CD4-positive, alpha-beta T cell treated with Interleukin-1 beta for 1 hour (primary cell): ENCODE measurements at places on chromosomes 13 and 19.

GRCh38 chr13:107217251-107217650 lies 649.3 kb upstream of the ARGLU1 start:
- no peak for DNase-seq

DNA sequence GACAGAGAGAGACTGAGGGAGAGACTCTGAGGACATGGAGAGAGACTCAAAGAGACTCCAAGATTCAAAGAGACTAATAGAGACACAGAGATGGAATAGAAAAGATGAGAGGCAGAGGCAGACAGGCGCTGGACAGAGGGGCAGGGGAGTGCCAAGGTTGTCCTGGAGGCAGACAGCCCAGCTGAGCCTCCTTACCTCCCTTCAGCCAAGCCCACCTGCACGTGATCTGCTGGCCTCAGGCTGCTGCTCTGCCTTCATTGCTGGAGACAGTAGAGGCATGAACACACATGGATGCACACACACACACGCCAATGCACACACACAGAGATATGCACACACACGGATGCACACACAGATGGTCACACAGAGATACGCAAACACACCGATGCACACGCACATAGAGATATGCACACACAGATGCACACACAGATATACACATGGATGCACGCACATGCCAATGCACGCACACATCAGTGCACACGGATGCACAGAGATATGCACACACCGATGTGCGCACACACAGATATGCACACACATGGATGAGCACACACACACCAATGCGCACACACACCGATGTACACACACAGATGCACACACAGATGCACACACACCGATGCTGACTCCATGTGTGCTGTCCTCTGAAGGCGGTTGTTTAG lies 3.3 kb upstream of the F10 start:
- no peak for DNase-seq

GRCh38 chr13:27960362-27961226 lies 8.5 kb downstream of the CDX2 start:
- DNase-seq: no peak

DNA sequence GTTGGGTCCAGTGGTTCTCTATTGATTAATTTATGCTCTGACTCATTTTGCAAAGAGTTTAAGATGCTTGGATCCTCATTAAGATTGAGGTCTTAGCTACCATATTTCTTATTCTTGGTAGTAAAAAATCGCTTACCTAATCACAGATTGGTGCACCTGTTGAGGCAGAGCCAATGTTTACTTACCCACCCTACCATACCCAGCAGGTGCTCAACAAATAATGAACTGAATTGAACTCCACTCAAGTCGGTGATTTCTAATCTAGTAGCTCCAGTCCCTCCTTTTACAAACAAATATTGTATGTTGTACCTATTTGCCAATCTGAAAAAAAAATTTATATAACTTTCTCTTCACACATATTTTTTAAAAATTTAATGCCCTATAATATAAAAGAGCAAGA lies 361.0 kb downstream of the FGF14 start:
- DNase-seq: no peak

DNA sequence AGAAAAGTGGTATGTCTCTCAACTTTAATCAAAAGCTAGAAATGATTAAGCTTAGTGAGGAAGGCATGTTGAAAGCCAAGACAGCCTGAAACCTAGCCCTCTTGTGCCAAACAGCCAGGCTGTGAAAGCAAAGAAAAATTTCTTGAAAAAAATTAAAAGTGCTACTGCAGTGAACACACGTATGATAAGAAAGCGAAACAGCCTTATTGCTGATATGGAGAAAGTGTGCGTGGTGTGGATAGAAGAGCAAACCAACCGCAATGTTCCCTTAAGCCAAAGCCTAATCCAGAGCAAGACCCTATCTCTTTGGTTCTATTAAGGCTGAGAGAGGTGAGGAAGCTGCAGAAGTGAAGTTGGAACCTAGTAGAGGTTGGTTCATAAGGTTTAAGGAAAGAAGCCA lies 96.4 kb downstream of the ZDHHC20 start:
- DNase-seq: no peak

DNA sequence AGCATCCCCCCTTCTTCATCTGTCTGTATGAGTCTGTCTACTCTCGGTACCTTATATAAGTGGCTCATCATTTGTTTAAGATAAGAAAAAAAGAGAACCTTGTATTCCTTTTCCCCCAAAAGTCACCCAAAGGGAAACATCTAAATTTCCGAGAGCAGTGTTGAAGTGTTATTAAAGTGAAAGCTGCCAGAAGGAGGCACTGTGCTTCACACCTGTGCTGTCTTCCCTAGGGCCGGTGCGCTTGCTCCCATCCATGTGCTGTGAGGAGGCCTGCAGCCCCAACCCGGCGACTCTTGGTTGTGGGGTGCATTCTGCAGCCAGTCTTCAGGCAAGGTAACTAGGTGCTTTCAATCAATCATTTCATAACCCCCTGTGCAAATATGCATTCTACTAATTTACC lies 97.5 kb downstream of the TNFRSF19 start:
- no peak for DNase-seq

DNA sequence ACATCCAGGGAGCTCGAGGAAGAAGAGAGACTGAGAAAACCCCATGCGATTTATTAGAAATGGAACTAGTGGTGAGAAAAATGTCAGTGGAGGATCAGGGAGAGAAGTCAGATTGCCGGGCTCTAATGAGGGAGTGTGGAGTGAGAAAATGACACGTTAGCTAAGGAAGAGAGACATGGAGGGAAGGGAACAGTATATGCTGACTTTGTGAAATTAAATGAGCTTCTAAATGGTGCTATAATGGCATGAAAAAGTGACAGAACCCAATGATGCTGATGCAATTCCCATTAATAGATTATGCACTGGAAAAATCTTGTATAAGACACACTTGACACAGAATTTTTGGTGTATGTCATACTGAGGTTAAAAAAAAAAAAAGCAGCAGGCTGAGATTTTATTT lies 112.6 kb downstream of the HSPH1 start:
- no peak for DNase-seq

DNA sequence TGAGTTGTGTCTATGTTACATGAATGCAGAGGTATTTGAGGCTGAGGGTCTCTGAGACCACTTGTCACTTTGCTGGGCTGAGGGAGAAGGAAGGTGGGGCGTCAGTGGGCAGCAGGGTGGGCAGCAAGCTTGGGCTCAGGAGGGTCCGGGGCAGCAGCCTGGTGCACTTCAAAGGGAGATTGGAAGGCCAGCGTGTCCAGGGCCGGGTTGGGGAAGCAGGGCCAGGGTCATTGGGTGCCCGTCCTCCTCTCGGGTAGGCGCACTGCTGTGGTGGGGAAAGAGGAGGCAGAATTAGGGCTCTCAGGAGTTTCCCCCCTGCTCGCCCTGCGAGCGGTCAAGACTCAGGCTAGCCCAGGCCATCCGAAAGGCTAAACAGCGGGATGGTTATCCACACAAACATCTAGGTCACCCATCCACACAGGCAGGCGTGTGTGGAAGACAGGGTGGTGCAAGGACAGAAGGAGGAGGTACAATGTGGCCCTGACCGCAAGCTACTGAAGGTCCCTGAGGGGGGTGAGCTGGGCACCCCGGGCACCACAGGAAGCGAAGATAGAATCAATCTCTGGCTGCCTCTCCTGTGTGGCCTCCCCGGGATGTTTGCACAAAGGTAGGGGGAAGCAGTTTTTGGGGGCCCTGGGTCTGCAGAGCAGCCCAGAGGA lies 37.7 kb downstream of the MYO9B start:
- DNase-seq: no peak

DNA sequence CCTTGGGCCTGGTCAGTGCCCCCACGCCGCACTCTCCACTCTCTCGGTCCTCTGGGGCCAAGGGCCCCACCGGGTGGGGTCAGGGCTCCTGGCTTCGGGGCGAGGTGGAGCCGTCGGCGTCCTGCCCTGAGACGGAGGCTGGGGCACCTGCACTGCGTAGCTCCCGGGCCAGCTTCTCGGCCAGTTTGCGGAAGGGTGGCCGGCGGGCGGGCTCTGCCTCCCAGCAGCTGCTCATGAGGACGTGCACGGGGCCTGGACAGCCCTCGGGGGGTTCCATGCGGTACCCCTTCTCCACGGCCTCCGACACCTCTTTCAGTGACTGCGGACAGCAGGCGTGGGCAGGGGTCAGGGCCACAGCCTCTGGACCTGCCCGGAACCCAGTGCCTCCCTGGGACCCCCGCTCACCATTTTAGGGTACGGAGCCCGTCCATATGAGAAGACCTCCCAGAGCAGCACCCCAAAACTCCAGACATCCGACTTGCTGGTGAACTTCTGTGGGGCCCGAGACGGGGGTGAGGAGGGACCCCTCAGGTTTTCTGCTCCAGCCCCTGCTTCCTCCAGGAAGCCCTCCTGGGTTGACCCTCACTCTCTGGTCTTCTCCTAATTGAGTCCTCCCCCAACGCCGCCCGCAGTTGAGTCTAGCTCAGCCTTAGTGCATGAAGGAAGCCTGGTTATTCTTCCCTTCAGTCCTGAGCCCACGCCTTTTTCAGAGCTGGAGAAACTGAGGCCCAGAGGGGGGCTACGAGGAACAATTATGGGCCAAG lies 6.3 kb upstream of the RAX2 start:
- DNase-seq: no peak

DNA sequence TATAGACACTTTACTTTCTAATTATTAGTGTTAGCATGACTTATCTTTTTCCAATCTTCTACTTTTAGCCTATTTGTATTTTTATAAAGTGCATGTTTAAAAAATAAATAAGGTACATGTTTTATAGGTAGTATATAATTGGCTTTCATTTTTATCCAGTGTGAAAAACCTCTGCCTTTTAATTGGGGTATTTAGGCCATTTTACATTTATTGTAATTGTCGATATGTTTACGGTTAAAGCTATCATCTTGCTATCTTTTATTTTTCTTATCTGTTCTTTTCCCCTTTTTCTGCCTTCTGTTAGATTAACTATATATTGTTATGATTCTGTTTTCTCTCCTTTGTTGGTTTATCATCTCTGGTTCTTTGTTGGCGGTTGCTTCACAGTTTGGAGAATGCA lies 9.1 kb downstream of the PROZ start:
- no peak for DNase-seq

DNA sequence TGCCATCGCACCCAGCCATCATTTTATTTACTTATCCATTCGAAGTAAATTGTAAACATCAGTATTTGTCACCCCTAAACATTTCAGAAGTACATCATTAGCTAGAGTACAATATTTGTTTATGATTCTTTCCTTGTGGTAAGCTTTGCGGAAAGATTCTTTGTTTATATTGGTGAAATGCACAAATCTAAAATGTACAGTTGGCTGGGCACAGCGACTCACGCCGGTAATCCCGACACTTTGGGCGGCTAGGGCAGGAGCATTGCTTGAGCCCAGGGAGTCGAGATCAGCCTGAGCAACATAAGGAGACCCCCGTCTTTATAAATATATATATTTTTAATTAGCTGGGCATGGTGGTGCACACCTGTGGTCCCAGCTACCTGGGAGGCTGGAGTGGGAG lies 10.1 kb downstream of the LGALS7B start:
- DNase-seq: no peak

- DNase-seq: no peak
Measured at GRCh38 chr13:91185294-91185863, 162.1 kb upstream of the MIR17HG start.

GRCh38 chr13:103694033-103694432 lies 627.8 kb upstream of the SLC10A2 start:
- DNase-seq: no peak

DNA sequence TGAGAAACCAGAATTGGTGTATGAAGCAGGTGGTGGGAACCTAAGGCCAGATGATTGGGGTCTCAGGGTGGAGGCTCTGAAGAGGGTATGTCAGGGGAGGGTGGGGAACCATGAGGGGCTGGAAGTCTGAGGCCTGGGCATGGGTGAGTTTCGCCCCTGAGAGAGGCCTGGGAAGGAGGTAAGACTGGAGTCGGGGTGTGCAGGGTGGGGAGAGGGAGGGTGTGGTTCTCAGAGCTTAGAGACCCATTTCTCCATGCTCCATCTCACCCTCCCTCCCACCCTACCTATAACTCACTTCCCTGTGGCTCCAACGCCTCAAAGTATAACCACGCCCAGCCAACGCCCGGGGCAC lies 1.0 kb upstream of the KLHL26 start:
- no peak for DNase-seq

DNA sequence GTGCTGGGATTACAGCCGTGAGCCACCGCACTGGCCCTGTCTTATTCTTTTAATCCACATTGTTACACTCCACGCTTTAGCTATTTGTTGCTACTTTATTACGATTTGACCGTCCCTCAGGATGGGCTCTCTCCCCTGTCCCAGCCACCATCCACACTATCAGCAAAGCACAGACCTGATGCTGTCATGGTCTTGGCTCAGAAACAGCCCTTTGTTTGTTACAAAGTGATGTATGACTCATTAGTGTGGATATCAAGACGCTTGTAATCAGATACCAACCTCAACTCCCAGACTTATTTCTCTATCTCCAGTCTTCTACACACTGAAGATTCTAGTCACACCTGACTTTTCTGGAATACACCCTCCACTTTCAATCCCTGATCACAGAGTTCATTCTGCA lies 84.6 kb upstream of the FREM2 start:
- no peak for DNase-seq

DNA sequence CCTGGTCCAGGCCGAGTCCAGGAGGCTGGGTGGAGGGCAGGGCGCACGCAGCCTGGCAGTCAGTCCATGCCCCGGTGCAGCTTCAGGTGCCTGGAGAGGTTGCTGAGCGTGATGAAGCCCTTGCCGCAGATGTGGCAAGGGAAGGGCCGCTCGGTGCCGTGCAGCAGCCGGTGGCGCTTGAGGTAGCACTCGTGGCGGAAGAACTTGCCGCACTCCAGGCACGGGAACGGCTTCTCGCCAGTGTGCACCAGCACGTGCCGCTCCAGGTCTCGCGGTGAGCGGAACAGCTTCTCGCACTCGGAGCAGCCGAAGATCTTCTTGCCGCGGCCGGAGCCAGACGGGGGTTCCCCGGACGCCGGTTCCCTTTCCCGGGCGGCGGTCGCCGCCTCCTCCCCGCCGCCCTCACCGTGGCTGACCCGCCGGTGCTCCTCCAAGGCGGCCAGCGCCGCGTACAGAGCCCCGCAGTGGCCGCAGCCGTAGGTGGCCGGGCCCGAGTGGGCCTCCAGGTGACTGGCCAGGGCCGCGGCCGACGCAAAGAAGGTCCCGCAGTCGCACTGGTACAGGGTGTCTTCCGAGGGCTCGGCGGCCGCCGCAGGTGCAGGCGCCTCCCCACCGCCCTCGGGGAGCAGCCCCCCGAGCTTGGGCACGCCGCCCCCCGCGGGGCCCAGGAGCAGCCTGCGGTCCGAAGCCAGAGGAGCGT lies 6.8 kb downstream of the FIZ1 start:
- no peak for DNase-seq
